Muscle of arm (tissue), 14 donors: ENCODE measurements at places on chromosomes 16 and 17.

GRCh38 chr16:60230666-60231065 is 1496.5 kb upstream of the GOT2 start:
- no peak for DNase-seq

GRCh38 chr17:30413109-30413508 is 34.4 kb downstream of the CPD start:
- DNase-seq, result no peak

DNA sequence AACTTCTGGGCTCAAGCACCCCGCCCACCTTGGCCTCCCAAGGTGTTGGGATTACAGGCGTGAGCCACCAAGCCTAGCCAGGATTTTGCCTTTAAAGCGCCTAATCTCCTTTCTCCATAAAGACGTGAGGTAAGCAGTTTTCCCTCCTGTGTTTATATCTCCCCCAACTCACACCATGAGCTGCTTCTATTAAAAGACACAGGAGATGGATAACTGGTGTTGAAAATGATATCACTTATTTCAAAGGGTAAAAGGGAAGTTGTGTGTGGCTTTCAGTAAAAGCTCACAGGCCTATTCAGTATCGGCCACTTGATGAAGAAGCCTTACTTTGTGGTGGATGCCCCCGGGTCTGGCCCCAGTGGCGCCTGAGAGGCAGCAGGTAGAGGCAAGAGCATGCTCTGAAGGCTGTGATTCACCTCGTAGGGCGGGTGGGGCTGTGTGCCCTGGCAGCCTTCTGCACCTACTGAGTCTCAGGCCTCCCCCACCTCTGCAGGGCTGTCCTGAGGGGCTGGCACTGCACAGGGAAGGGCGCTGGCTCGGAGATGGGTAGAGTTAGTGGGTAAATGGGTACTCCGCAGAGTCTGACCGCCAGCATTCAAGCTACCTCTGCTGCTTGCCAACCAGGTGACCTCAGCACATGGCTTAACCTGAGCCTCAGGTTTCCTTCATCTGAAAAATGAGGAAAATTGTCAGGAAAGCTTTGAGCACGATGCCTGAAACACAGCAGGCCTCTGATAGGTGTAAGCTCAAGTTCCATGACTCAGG is 146.8 kb downstream of the CLEC16A start:
- no peak for DNase-seq

DNA sequence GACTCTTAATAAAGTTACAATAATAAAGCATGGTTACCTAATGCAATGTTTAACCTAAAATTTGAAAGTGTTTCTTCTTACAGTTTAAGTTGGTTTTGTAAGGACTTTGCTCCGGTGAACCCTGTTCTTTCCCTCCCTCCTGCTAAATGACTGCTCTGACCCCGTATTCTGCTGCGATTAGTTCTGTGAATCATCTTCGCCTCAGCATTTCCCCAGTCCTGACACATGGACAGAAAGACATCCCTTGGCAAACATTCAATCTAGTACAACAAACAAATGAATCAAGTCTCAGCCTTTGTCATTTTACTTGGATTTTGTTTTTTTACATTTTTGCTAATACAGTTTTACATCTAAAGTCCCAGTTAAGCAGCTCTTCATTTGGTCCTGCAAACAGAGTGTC is 15.4 kb downstream of the KCNJ2 start:
- DNase-seq, result no peak

GRCh38 chr16:64153718-64154117 is 968.1 kb downstream of the CDH11 start:
- DNase-seq, result no peak

GRCh38 chr17:48126532-48126850 is 18.9 kb downstream of the SNX11 start:
- DNase-seq, result no peak

DNA sequence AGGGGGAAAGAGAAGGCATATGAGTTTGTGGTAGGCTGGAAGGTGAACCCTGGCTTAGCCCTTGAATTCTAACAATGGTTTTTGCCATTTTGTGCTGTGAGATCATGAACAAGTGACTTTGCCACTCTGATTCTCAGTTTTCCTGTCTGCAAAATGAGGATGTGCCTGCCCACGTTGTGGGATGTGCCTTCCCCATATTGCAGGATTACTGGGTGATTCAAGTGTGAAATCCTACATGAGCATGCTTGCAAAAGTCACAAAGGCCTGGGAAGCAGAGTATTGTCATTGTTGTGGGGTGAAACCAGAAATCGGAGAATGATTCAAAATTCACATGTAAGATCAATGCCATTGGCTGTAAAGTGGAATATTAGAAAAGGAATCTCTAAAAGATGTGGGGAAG is 28.6 kb upstream of the TVP23A start:
- DNase-seq, result no peak
